ENCODE measurements at places on chromosomes 1 and 21.

DNA sequence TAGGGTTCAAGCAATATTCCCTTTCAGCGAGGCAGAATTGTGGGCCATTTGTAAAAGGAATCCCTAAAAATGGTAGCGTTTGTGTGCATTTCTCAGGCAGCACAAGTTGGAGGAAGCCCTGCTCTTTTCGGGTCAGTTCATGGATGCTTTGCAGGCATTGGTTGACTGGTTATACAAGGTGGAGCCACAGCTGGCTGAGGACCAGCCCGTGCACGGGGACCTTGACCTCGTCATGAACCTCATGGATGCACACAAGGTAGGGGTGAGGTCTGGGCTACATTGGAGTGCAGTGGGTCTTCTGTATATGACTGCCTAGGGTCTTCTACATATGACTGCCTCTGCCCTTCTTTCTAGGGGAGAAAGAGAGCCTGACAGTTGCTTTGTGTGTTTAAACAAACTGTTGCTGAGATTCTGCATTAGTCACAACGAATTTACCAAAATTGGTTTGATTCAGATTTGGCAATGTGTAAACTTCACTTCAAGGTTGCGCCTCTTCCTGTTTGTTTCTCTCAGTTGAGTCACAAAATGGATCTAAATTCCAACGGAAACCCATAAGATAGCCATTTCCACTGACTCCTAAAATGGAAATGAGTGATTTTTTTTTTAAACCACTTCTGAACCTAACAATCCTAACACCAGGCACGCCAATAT is 40.4 kb upstream of the BMP8A start:
- no peak for DNase-seq

DNA sequence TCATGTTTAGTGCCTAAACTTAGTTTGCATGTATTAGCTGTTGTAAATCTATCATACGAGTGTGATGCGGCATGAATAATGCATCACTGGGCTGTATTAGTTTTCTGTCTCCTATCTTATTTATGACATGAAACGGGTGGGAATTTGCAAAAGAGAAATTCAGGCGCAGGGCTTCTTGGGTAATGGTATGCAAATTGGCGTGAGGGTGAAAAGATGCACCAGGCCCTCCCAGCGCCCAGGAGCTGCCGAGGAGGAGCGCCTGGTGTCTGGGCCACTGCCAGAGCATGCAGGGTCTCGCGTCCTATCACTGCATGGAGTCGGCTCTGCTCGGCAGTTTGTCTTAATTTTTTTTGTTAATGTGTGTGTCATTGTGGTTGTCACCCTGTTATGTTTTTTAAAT is 82.9 kb upstream of the ACTL8 start:
- DNase-seq: no peak

DNA sequence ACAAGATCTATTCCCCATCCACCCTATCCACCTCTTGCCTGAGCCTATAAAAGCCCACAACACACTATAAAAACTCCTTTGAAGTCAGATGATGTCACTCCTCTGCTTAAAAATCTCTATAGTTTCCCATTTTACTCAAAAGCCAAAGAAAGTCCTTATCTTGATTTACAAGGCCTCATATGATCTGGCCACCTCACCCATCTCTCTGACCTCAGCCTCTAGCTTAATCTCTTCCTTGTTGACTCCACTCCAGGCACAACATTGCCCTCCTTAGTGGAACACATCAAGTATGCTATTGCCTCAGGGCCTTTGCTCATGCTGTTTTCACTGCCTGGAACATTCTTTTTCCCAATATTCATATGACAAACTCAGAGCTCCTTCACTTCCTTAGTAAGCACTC is 33.3 kb downstream of the ZNF281 start:
- DNase-seq: peak; percentile 16

DNA sequence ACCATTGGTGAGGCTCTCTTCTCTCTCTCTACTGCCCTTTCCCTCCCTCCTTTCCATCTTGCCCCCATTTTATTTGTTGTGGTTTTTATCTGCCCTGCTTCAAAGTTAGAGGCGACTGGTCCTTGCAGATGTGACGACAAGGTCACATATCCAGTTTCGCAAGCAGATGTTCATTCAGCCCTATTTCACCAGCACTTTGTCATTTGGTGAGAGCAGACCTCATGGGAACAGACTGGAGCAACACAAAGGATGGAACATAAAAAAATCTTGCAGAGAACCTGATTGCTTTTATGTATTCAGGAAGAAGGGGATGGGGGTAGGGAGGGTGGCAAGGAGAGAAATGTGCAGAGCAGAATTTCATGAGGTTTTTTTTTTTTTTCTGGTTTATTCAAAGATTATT is 84.3 kb downstream of the ELAVL4 start:
- no peak for DNase-seq

- DNase-seq: no peak
Measured at GRCh38 chr21:33840771-33841170, 74.8 kb downstream of the ATP5PO start.

DNA sequence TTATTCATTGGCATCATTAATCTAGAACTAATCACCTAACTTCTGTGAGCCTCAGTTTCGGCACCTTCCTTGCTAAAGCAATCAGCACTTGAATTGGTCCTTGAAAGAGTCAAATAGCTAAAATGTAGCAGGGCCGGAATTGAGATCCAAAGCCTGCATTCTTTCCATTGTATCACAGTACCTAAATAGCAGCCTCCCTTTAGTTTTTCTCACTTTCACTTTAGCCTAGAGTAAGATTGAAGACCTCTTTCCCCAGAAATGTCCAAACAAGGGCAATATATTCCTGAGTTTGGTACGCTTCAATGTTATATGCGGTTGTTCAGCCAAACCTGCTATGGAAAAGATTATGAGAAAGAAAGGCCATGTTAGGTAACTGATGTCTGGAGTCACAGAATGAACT is 121.9 kb upstream of the BMP8A start:
- no peak for DNase-seq

DNA sequence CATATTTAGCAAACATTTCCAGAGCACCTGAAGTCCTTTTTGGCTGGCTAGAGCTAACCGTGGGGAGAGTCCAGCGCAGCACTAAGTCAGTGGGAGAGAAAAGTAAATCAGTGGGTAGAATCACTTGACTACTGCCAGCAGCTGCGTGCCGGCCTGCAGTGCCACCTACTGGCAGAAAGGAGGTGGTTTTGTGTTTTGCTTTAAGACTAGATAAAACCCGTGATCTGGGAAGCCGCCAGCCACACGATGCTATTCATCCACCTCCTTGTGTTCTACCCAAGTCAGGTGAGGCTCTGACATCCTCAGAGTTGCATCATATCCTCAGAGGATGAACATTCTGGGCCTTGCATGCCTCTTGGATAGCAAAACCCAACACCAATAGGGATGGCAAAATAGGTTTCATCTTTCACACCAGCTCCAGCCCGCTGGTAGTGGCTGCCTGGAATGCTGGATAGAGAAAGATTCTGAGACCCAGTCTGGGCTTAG is 14.1 kb upstream of the HEYL start:
- peak; percentile 73 for DNase-seq

GRCh38 chr1:215358356-215358755 is 208.7 kb upstream of the KCTD3 start:
- DNase-seq: no peak

DNA sequence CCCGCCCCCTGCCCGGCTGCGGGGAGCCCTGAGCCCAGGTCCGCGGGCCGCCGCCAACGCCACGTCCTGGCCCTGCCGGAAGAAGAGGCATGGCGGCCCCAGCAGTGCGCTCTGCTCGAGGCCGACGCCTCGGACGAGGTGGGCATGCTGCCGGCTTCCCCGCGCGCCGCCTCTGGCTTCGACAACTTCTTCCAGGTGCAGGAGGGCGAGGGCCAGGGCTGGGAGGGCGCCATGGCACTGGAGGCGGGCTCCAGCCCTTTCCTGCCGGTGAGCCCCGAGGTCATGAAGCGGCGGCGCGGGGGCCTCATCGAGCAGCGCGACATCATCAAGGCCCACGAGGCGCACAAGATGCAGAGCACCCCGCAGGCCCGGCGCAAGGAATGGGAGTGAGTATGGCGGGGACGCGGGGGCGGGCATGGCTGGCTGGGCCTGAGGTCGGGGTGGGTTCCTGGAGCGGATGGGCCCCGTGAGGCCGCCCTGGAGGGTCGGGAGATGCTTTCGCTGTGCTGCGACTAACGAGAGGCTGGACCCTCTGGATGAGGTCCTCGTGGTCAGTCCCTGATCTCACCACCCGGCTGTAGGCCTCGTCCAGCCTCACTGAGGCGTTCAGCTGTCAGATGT is 70.0 kb upstream of the CACNA1E start:
- DNase-seq: no peak

DNA sequence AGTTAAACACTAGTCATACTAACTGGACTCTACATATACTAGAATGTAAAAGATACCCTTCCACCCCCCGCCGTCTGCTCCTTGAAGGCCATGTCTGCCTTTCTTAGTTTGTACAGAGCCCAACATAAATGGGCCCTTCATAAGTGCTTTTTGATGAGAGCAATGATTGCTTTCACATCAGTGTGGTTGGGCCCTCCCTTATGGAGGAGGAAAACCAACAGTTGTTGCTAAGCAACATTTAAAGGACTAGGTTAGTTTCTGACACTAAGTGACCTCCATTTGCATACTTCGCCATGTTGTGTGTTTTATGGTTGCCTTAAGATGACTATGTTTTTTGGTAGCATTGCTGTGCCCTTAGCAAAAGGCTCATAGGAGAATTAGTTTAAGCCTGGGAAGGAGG is 182.0 kb upstream of the SGIP1 start:
- no peak for DNase-seq

DNA sequence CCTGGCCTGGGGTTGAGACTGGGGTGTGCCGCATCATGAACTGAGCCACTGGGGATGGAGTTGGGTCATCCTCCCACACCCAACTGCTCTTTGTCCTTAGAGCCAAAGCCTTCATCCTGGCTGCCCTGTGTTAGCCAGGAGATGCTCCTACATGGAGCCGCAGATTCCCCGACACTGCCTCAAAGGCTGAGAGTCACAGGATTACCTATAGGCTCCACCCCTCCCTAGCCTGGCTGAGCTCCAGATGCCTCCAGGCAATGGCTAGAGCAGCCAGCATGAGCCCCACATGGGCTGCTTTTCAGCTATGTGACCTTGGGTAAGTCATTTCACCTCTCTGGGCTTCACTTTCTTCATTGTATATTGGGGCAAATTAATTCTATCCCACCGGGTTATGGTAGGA is 119.9 kb upstream of the POU3F1 start:
- no peak for DNase-seq
